ENCODE measurements at places on chromosomes 1 and 21. TPM values are rescaled to one million over a fixed set of nuclear protein-coding genes. Genes with fewer than 3 reads are reported as not detected.
A peak's percentile ranks its signal among the peaks of the same experiment; 100 is the strongest.

The AKNAD1 gene
- not detected for total RNA-seq

- DNase-seq: no peak
These were observed 67.8 kb upstream of the SMYD2 start for GRCh38 chr1:214213136-214213535.

GRCh38 chr1:32755098-32755809 is 52.7 kb upstream of the SYNC start:
- DNase-seq: no peak

DNA sequence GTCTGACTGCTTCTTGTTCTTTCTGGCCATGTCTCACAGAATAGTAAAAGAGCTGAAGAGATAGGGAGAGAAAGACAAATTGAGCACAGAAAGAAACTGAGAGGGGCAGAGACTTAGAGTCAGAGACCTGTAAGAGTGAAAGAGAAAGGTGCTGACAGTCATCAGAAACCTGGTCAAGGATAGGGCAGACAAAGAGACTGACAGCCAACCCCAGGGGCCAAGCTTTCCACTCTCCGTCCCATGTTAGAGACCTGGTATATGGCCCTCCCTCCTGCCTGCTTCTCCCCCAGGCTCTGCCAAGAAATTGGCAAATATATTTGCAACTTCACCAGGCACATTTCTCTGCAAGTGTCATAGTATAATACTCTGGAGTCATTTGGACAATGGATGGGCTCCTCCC is 64.6 kb downstream of the RHBG start:
- DNase-seq: no peak

The ZNF695 gene
- total RNA-seq: 1.6 TPM

- no peak for DNase-seq
These were observed 15.3 kb downstream of the BEND5 start for GRCh38 chr1:48761411-48761810.

The ARHGEF11 gene
- total RNA-seq: 77.1 TPM

- no peak for DNase-seq
These were observed 6.5 kb upstream of the CCDC27 start for GRCh38 chr1:3745590-3746381.

DNA sequence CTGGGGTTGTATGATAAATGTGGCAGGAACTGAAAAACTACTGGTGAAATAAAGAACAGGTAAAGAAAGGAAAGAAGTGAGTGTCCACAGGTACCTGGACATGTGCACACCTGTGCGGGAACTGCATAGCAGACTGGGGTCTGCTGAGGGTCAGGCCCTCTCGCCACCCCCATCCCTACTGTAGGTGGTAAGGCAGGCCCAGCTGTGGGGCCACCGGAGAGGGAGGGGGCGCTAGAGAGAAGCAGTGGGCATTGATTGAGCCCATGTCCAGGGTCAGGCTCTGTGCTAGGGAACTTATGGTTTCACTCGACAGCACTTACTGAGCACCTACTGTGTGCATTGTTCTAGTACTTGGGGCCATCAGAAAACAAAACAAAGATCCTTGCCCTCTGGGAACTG is 400.5 kb downstream of the MATN1 start:
- DNase-seq: no peak

GRCh38 chr1:59314776-59315528 is 18.1 kb downstream of the FGGY start:
- DNase-seq: no peak

GRCh38 chr1:31639543-31639942 is 5.1 kb downstream of the PEF1 start:
- no peak for DNase-seq

DNA sequence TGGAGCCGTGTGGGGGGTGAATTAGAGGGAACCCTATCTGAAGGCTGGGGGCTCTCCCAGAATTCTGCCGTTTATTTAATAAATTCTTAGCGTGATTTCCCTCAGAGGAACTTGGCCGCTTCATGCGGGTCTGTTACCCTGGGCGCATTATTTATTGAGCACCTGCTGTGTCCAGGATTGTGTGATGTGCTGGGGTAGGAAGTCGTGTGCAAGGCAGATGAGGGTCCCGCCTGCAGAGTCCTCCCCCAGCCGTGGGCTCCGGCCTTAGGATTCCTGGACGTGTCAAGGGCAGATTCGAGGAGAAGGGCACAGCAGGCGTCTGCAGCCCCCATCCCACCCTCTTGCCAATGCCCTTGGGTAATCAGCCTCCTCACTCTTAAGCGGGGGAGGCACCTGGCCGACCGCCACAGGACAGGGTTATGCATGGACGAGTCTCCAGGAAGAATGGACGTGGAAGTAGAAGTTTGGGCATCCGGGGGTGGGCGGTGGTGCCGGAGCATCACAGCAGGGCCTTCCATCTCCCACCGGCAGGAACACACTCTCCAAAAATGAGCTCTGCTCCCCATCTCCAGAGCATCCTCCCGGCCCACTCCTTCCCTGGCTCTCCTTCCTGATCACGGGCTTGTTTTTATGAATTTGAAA is 233.3 kb upstream of the C1orf174 start:
- no peak for DNase-seq

- DNase-seq: no peak
These were observed 18.7 kb downstream of the ADARB1 start for GRCh38 chr21:45093035-45093532.

- DNase-seq: peak; percentile 52
These were observed 225.9 kb downstream of the KAZN start for GRCh38 chr1:14824314-14824915.

DNA sequence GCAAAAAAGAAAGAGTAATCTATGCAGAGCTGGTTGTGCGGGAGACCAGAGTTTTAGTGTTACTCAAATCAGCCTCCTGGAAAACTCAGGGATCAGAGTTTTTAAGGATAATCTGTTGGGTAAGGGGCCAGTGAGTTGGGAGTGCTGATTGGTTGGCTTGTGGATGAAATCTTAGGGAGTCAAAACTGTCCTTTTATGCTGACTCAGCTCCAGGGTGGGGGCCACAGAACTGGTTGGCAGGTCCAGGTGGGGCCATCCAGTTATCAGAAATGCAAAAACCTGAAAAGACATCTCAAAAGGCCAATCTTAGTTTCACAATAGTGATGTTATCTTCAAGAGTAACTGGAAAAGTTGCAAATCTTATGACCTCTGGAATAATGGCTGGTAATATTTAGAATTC is 3.3 kb downstream of the EXTL2 start:
- no peak for DNase-seq

The OR2L13 gene
- 7.7 TPM for total RNA-seq

The SPRR1B gene
- total RNA-seq: not detected

DNA sequence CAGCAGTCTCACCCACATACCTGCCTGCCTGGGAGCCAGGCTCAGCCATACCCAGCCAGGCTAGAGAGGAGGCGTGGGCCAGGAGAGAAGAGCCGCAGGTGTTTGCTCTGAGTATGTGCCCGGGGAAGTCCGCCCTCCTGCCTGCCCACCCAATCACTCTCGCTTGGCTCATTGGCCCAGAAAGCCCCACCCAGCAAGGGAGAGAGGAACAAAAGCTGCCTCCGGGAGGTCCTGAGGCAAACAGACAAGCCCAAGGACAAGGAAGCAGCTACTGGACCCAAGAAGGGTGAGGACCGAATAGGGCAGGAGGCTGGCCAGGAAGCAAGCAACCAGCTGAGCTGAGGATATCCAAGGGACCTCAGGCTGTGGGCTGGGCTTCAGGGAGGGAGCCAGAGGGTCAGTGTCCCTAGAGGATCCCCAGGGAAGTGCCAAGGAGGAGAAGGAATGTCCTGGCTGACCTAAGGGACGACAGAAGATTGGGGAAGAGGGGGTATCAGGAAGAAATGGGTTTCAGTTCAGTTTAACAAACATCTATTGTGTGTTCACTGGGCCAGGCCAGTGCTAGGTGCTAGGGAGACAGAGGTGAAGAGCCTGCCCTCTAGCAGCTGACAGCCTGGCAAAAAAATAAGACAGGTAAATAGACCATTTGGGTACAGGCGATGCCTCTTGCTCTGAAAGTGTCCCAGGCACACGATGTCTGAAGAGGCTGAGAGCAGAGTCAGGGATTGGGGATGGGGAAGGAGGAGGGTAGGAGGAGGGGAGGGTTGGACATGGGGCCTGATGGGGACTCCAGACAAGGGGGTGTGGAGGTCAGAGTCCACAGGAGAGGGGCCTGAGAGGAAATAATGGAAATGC is at the start of gene GJB4:
GJB4 (plus strand) TSS at position 238 of the 855 bp plus-strand sequence. CDS start 1,515 bp downstream, outside the sequence.
- no peak for DNase-seq

- DNase-seq: no peak
These were observed 437.0 kb downstream of the LMO4 start for GRCh38 chr1:87765681-87766070.

DNA sequence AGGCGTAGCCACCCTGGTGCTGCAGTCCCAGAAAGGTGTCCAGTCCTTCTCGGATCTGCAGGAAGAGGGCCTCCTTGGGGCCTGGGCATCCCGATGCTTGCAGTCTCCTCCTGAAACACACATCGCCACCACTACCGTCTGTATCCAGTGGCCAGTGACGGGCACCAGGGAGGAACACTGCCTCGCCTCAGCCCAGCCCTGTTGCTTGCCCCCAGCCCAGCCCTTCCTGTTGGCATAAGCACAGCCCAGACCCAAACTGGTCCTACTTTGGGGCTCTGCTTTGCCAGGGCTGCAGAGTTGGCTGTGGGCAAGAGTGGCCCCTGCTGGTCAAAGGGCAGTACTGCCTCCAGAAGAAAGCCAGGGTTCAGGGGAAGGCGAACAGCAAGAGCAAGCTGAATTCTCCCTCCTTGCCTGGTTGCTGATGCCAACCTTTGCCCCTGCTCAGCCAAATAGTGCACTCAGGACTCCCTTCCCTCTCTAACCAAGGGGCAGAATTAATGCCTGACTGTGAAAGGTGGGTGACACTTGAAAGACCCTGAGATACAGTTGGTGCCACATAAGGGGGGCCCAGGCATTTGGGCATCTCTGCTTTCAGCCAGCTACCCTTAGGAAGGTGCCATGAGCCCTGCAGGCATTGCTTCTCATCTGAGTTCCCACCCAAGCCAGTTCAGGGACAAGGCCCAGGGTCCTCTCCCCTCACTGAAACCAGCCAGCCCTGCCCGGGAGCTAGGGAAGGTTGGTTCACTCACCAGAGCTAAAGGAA is 11.1 kb upstream of the ARHGEF2 start:
- DNase-seq: peak; percentile 86

Data from dorsolateral prefrontal cortex (tissue), 122 donors.